ENCODE measurements at places on chromosomes 11 and 22.

- DNase-seq: no peak
- no peaks in the 10 kb centered on the region for H3K27me3 ChIP-seq
- no peak overlapping the region for H3K27ac ChIP-seq
- H3K36me3 ChIP-seq: peaks cover 3% of the 10 kb centered on the region
- H3K4me1 ChIP-seq: no peaks in the 10 kb centered on the region
- H3K4me3 ChIP-seq: no peak overlapping the region
Observed at GRCh38 chr22:50217543-50218152, 16.8 kb downstream of the SELENOO start.

- H3K27me3 ChIP-seq: no peaks in the 10 kb centered on the region
- peaks cover 5% of the 10 kb centered on the region for H3K4me1 ChIP-seq
- H3K4me3 ChIP-seq: no peak overlapping the region
- no peaks in the 10 kb centered on the region for H3K36me3 ChIP-seq
- no peak for DNase-seq
Observed at GRCh38 chr22:35552846-35553245, 12.2 kb downstream of the RASD2 start.

DNA sequence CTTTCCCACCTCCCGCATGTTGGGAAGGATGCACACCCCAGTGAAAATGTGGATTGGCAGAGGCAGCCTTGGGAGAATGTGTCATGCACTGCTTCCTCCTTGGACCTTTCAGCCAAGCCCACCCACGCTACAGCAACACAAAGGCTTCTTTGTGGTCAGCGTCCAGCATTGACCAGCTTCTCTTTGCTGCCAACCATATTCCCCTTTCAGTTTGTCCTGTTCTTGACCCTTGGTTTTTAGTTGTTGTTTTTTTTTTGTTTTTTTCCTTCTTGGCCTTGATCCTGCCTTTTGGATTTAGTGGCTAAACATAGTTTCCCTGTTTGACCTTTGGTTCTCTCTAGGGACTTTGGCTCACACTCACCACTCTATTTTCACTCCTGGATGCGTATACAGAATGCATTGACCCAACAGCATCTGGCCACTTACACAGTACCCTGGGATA lies 573.6 kb downstream of the INSC start:
- no peaks in the 10 kb centered on the region for H3K4me1 ChIP-seq
- no peaks in the 10 kb centered on the region for H3K36me3 ChIP-seq
- no peaks in the 10 kb centered on the region for H3K27me3 ChIP-seq
- no peak overlapping the region for H3K4me3 ChIP-seq
- DNase-seq: no peak

GRCh38 chr22:37462436-37462835 lies 23.7 kb downstream of the MFNG start:
- no peak overlapping the region for H3K4me3 ChIP-seq
- H3K36me3 ChIP-seq: no peaks in the 10 kb centered on the region
- no peak overlapping the region for H3K27ac ChIP-seq
- DNase-seq: no peak
- no peaks in the 10 kb centered on the region for H3K4me1 ChIP-seq
- H3K27me3 ChIP-seq: no peaks in the 10 kb centered on the region

GRCh38 chr11:693415-693831 lies 1.6 kb downstream of the DEAF1 start:
- peaks cover 4% of the 10 kb centered on the region for H3K36me3 ChIP-seq
- H3K27ac ChIP-seq: no peak overlapping the region
- H3K4me1 ChIP-seq: no peaks in the 10 kb centered on the region
- H3K27me3 ChIP-seq: no peaks in the 10 kb centered on the region
- H3K4me3 ChIP-seq: no peak overlapping the region

- no peak for DNase-seq
- no peak overlapping the region for H3K4me3 ChIP-seq
- H3K27ac ChIP-seq: no peak overlapping the region
- H3K4me1 ChIP-seq: peaks cover 4% of the 10 kb centered on the region
- H3K36me3 ChIP-seq: no peaks in the 10 kb centered on the region
Observed at GRCh38 chr11:61927501-61927900, 10.1 kb upstream of the RAB3IL1 start.

GRCh38 chr11:70568814-70569617 lies 170.7 kb downstream of the CTTN start:
- H3K27ac ChIP-seq: no peak overlapping the region
- H3K4me1 ChIP-seq: peaks cover 9% of the 10 kb centered on the region
- no peaks in the 10 kb centered on the region for H3K27me3 ChIP-seq
- no peak for DNase-seq

- no peak overlapping the region for H3K27ac ChIP-seq
- H3K36me3 ChIP-seq: no peaks in the 10 kb centered on the region
- no peaks in the 10 kb centered on the region for H3K27me3 ChIP-seq
- DNase-seq: no peak
- H3K4me1 ChIP-seq: no peaks in the 10 kb centered on the region
Observed at GRCh38 chr11:107991868-107992414, 16.8 kb upstream of the CUL5 start.

GRCh38 chr11:111162305-111162704 lies 83.2 kb upstream of the POU2AF2 start:
- peak; percentile 72 for DNase-seq
- H3K4me1 ChIP-seq: peaks cover 10% of the 10 kb centered on the region
- H3K4me3 ChIP-seq: no peak overlapping the region
- H3K36me3 ChIP-seq: no peaks in the 10 kb centered on the region

- no peaks in the 10 kb centered on the region for H3K27me3 ChIP-seq
- H3K4me3 ChIP-seq: no peak overlapping the region
- DNase-seq: no peak
- H3K4me1 ChIP-seq: peaks cover 2% of the 10 kb centered on the region
- H3K36me3 ChIP-seq: peaks cover 15% of the 10 kb centered on the region
Observed at GRCh38 chr22:29798318-29798717, 31.1 kb downstream of the UQCR10 start.

DNA sequence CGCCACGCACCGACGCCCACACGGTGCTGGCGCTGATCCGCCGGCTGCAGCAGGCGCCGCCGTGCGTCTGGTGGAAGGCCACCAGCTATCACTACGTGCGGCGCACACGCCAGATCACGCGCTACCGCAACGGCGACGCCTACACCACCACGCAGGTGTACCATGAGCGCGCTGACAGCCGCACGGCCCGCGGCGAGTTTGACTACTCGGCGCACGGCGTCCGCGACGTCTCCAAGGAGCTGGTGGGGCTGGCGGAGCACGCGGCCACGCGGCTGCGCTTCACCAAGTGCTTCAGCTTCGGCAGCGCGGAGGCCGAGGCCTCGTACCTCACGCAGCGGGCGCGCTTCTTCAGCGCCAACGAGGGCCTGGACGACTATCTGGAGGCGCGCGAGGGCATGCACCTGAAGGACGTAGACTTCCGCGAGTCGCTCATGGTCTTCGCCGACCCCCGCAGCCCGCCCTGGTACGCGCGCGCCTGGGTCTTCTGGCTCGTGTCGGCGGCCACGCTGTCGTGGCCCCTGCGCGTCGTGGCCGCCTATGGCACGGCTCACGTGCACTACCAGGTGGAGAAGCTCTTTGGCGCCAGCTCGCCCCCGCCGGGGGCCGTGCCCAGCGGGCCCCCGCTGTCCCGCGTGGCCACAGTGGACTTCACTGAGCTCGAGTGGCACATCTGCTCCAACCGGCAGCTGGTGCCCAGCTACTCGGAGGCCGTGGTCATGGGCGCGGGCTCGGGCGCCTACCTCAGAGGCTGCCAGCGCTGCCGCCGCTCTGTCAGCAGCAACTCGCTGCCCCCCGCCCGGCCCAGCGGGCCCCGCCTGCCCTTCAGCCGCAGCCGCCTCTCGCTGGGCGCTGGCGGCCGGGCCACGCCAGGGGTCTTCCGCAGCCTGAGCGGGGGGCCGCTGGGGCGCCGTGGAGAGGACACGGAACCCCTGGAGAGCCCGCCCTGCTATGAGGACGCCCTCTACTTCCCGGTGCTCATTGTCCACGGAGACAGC lies 3.2 kb downstream of the TMEM151A start:
- H3K27me3 ChIP-seq: peaks cover 15% of the 10 kb centered on the region
- H3K4me1 ChIP-seq: peaks cover 4% of the 10 kb centered on the region
- no peak overlapping the region for H3K27ac ChIP-seq
- no peak for DNase-seq

DNA sequence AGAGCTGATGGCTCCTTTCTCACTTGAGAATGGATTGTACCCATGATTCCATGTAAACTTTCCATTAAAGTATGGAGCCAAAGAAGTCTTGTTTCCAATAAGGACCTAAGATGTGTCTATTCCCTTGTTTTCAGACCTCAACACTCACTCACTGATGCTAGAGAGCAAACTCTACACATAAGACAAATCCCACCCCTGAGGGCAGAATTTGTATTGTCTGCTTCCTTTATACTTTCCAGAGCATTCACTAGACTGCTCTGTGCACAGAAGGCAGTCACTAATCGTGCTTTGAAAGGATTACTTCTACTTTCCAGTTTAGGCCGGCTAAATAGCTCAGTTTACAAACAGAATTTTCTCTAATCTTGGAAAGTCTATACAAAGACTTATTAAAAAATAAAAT lies 6.4 kb downstream of the ANKRD49 start:
- no peaks in the 10 kb centered on the region for H3K36me3 ChIP-seq
- H3K4me1 ChIP-seq: no peaks in the 10 kb centered on the region
- no peak overlapping the region for H3K4me3 ChIP-seq
- no peaks in the 10 kb centered on the region for H3K27me3 ChIP-seq
- DNase-seq: no peak
- H3K27ac ChIP-seq: no peak overlapping the region

DNA sequence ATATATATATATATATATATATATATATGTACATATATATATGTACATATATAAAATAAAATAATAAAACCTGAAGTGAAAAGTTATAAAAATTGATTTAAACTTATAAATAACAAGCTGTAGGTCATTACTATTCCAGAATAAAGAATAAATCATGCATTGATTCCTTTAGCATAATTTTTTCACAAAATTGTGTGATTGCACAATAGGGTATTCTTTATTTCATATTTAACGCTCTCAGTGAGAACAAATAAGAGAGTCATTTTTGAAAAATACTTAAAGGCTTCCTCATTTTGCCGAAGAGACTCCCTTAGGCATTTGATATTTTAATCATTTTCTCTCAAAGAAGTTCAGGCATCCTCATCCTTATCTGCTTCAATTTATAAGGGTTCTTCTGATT lies 41.3 kb upstream of the API5 start:
- no peak for DNase-seq
- H3K4me1 ChIP-seq: no peaks in the 10 kb centered on the region
- H3K27me3 ChIP-seq: no peaks in the 10 kb centered on the region
- H3K4me3 ChIP-seq: no peak overlapping the region
- H3K27ac ChIP-seq: no peak overlapping the region

- H3K4me3 ChIP-seq: no peak overlapping the region
- H3K4me1 ChIP-seq: peaks cover 9% of the 10 kb centered on the region
- peak; percentile 55 for DNase-seq
- no peak overlapping the region for H3K27ac ChIP-seq
- no peaks in the 10 kb centered on the region for H3K27me3 ChIP-seq
Observed at GRCh38 chr11:113189909-113190667, 124.3 kb upstream of the TTC12 start.

DNA sequence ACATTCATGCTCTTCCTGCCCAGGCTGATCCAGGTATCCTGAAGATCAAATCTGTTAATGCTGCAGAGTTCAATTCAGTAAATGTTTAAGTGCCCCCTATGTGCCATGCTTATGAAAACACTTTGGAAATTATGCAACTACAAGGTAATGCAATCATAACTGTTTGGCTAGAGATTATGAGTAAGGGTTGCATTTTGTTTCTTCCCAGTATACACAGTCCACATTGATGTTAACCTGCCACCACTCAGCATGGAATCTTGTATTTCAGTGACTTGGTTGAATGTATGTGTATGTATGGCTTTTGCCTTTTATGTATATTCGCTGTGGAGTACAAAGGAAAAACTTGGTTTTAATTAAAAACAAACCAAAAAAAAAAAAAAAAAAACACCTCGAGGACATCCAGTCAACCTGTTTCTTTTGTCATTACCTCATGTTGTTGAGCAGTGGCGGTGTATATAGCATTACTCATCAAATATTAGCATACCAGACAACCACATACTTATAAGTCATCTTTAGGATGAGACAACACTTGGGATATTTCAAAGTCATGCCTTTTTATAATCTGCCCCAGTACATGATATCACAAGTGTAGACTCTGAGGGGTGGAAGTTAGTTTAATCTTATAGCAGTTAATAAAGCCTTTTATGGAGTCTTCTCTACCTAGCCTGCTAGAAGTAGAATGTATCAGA lies 86.1 kb upstream of the HORMAD2 start:
- no peak overlapping the region for H3K27ac ChIP-seq
- no peak overlapping the region for H3K4me3 ChIP-seq
- H3K36me3 ChIP-seq: no peaks in the 10 kb centered on the region
- DNase-seq: no peak
- H3K27me3 ChIP-seq: no peaks in the 10 kb centered on the region

- H3K4me3 ChIP-seq: no peak overlapping the region
- no peaks in the 10 kb centered on the region for H3K27me3 ChIP-seq
- no peak overlapping the region for H3K27ac ChIP-seq
- H3K36me3 ChIP-seq: no peaks in the 10 kb centered on the region
- no peak for DNase-seq
Observed at GRCh38 chr11:121086866-121087265, 14.2 kb upstream of the TECTA start.

GRCh38 chr11:17790453-17790852 lies 55.9 kb downstream of the KCNC1 start:
- H3K4me1 ChIP-seq: no peaks in the 10 kb centered on the region
- no peak overlapping the region for H3K27ac ChIP-seq

DNA sequence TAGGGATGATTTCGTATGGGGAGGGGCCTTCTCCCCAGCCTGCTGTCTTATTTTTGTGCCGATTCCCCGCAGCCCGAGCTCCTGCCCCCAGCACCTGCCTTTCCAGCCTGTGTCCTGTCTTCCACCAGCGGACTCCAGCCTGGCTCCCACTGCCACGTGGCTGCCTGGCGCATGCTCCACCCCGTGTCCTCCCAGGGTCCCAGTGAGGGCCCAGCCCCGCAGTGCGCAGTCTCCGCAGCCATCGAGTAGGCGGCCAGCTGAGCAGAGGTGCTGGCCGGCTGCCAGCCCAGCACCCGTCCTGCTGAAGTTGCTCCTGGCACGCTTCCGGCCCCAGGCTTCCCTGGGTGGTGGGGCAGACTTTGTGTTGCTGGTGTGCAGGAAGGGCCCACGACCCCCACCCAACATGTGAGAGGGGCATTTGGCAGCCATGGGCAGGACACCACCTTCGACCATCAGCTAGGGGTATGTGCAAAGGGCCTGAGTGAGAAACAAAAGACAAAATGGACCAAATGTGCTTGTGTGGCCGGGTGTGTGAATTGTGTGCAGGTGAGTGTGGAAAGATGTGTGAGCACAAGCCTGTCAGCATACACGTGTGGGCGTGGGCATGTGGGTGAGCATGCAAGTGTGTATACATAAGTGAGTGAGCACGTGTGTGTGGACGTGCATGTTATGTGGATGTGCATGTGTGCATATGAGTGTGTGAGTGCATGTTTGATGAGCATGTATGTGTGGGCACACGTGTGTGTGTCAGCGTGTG lies 55.9 kb downstream of the RTN4R start:
- no peak overlapping the region for H3K27ac ChIP-seq
- no peaks in the 10 kb centered on the region for H3K27me3 ChIP-seq
- DNase-seq: no peak
- H3K4me3 ChIP-seq: no peak overlapping the region
- peaks cover 2% of the 10 kb centered on the region for H3K4me1 ChIP-seq

Measured in mesendoderm (in vitro differentiated cells).